ENCODE measurements at places on chromosomes 2 and 18.

DNA sequence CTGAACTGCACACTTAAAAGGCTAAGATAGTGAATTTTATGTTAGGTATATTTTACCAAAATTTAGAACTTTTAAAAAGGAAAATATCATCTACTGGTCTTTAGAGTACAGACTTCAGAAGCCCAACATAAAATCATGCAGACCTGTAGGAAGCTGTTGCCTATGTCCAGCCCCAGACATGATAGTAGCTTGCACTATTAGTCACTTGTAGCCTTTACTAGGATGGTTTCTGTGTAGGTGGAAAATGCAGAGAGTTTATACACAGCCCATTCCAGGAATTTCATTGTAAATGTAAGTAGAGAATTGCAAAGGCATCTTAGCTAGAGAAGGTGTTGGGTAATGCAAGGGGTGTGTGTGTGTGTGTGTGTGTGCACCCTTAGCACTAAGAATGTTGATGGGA lies 640.2 kb downstream of the RNF144A start:
- DNase-seq: no peak

DNA sequence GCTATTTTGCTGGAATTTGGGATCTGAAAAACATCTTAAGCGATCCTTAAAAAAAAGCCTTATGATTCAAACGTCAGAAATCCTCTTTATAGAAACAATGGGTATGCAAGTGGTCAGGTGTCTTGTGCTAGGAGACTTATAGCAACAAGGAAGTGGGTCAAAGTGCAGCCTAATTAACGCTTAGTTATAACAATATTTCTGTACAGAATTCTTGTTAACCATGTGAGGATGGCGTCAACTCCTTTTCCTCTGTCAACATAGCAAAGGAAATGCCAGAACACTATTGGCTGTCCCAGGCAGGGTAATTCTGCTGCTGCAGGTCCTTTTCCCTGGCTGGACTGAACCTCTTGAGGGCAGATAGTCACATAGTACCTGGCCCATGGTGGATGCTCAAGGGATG lies 189.4 kb downstream of the MSH2 start:
- DNase-seq: no peak

GRCh38 chr2:25308599-25308998 lies 33.1 kb downstream of the DNMT3A start:
- DNase-seq: no peak

DNA sequence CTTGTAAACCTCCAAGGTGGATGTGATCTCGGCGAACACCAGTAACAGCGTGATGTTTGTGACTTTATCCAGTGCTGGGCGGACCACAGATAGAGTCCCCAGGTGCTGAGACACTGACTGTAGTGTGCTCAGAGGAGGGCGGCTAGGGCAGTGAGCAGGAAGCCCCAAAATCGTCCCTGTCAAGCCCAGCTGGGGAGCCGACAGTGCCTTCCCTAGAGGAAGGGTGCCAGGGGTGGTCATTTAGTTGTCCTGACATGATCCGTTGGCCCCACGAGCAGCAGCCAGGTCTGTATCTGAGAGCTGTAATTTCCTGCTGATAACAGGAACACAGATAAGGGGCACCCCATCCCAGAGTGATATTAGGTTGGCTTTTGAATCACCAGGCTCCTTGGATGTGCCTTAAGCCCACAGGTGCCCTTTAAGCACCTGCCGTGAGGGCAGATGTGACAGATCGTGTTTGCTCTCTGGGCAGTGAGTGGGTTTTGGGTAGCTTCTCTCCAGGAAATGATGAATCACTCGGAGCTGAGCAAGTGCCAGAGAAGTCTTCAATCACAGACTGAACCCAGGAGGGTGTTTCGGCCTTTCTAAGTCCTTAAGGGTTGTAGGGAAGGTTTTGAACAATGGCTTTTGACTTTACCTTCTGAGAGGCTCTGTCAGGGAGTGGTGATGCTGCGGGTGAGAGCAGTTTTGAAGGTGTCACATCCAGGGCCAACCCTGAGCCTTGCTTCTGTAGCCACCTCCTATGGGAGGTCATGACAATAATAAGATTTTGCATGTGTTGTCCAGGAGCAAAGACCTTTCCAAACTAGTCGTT lies 7.7 kb downstream of the LPIN1 start:
- DNase-seq: peak; percentile 51

GRCh38 chr2:54570925-54571694 lies 115.0 kb downstream of the SPTBN1 start:
- peak; percentile 65 for DNase-seq

- no peak for DNase-seq
Observed at GRCh38 chr2:61214171-61214570, 52.2 kb downstream of the C2orf74 start.

- no peak for DNase-seq
Observed at GRCh38 chr18:23595591-23595990, 9.3 kb upstream of the NPC1 start.

- DNase-seq: no peak
Observed at GRCh38 chr2:108370080-108370479, 7.7 kb upstream of the SULT1C4 start.

- DNase-seq: no peak
Observed at GRCh38 chr2:225192869-225193268, 150.6 kb upstream of the DOCK10 start.

DNA sequence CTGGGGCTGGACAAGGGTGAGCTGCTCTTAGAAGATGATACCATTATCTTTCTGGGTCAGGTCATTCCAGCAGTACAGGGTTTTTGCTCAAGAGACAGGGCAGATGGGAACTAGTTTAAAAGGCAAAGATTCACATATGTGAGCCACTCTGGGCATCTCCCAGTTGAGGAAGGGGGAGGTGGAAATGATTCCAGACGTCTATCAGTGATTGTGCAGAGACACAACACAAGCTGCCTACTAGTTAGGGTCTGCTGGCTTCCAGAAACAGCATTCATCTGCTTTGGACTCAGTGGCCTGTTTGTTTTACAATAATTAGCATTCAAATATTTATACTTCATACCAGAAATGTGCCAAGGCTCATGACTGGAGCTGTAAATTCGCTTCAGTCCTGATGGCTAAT lies 32.3 kb downstream of the ST6GAL2 start:
- DNase-seq: no peak

- DNase-seq: no peak
Observed at GRCh38 chr18:35602193-35602820, 20.8 kb downstream of the GALNT1 start.

- no peak for DNase-seq
Observed at GRCh38 chr2:147173189-147173581, 671.6 kb upstream of the ACVR2A start.

DNA sequence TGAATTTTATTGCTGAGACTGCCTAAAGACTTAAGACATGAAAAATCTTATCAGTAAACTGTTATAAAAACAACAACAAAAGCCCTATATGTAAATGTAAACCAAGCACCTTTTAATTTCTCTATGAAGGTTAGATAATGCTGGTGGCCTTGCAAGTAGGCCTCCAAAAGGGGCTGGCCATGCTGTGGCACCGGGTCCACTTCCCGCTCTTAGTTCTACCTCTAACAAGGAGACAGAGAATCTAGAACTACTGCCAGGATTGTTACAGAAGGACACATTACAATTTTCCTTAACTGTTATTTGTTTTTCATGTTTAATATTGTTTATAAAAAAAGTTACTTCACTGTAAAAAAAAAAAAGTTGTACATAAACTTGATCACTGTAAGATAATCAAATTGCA lies 49.0 kb downstream of the UGP2 start:
- DNase-seq: no peak

DNA sequence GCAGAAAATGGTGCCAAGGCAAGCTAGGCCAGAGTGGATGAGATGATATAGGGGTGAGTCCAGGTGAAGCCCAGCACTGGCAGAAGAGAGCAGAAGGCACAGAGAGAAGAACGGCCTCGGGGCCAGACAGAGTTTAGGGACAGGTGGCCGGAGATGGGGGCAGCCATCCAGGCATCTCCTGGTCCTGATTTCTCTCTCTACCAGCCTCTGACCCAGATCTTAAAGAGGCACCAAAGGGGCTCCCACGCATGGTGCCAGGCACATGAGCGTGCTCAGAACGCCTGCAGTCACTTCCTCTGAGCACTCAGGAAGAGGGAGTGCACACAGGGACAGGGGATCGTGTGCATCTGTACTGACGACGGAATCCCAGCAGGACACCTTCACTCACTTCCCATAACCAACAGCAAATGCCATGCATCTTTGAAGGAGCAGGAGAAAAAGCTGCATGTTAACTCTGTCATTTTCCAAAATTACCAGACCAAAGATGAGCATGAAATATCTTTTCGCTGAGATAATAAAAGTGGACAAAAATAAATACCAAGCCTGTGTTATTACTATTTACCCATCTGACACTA lies 427.8 kb upstream of the MYT1L start:
- DNase-seq: no peak

- DNase-seq: no peak
Observed at GRCh38 chr2:148557844-148558436, 86.6 kb upstream of the EPC2 start.

DNA sequence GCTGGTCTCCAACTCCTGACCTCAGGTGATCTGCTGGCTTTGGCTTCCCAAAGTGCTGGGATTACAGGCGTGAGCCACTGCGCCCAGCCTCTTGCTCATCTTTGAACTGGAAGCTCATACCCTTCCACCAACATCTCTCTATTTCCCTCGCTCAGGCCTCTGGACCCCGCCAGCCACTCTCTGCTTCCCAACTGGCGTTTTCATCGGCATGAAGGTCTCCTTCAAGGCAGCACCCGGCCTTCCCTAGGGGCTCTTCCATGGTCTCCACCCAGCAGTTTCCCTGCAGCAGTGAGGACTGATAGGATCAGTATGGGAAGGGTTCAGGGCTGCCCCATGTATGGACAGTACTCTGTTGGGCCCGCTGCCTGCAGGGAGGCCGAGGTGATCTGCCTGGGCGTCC lies 65.8 kb upstream of the HS6ST1 start:
- DNase-seq: no peak

DNA sequence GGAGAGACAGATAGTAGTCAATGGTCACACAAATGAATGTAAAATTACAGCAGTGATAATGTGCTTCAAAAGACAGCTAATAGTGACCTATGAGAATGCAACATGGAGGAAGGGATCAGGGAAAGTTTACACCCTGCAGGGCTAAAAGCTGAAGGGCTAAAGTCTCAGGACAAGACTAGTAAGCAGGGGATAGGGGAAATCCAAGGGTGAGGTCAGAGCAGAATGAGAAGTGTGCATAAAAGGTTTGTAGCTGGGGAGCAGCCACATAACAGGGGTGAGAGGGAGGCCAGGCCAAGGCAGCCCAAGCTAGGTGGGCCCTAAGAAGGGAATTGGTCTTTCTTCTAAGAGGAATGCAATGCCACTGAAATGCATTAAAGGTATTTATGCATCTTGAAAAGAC lies 746.3 kb downstream of the SATB2 start:
- DNase-seq: no peak

- DNase-seq: no peak
Observed at GRCh38 chr2:47690132-47690531, 92.8 kb upstream of the MSH6 start.

DNA sequence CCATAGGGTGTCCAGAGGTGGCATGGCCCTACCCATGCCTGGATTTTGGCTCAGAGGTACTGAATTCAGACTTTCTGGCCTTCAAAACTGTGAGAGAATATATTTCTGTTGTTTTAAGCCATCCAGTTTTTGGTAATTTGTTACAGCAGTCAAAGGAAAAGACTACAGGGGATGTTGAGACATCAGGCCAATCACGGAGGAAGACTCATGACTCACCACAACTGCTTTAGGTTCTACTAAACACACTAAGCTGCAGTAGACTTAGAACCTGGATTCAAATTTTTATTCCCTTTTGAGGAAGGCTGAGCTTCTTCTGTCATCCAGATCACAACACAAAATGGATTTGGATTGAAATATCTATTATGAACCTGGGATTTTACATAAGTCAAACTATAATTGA lies 12.0 kb upstream of the C2orf66 start:
- DNase-seq: no peak

GRCh38 chr18:80126797-80127196 lies 17.7 kb downstream of the ADNP2 start:
- DNase-seq: no peak

Data from GM20000 (cell line).